ENCODE measurements at places on chromosomes 3 and 15. TPM values are rescaled to one million over a fixed set of nuclear protein-coding genes. Genes with fewer than 3 reads are reported as not detected.

GRCh38 chr15:68542771-68543164 is 36.0 kb upstream of the CORO2B start:
- no peaks in the 10 kb centered on the region for H3K36me3 ChIP-seq
- H3K4me3 ChIP-seq, result no peak overlapping the region
- no peaks in the 10 kb centered on the region for H3K27me3 ChIP-seq
- H3K27ac ChIP-seq, result no peak overlapping the region
- no peaks in the 10 kb centered on the region for H3K4me1 ChIP-seq
- no peak for DNase-seq

- peak within 1 kb of the TSS; percentile 96 for H3K4me3 ChIP-seq
- H3K27me3 ChIP-seq, result no peaks in the 10 kb centered on the region
- peaks cover 4% of the 10 kb centered on the region for H3K36me3 ChIP-seq
- peak; percentile 97 for DNase-seq
- H3K4me1 ChIP-seq, result peaks cover 43% of the 10 kb centered on the region
Measured at GRCh38 chr3:105868742-105869530, at the start of gene CBLB. TSS of gene CBLB (minus strand) at chr3:105869012. CDS start at chr3:105867577, 1,435 bp downstream.

GRCh38 chr3:4322635-4323034 is 19.5 kb downstream of the SETMAR start:
- H3K4me3 ChIP-seq, result no peak overlapping the region
- DNase-seq, result peak; percentile 38
- H3K27me3 ChIP-seq, result no peaks in the 10 kb centered on the region
- H3K27ac ChIP-seq, result no peak overlapping the region
- H3K36me3 ChIP-seq, result no peaks in the 10 kb centered on the region

DNA sequence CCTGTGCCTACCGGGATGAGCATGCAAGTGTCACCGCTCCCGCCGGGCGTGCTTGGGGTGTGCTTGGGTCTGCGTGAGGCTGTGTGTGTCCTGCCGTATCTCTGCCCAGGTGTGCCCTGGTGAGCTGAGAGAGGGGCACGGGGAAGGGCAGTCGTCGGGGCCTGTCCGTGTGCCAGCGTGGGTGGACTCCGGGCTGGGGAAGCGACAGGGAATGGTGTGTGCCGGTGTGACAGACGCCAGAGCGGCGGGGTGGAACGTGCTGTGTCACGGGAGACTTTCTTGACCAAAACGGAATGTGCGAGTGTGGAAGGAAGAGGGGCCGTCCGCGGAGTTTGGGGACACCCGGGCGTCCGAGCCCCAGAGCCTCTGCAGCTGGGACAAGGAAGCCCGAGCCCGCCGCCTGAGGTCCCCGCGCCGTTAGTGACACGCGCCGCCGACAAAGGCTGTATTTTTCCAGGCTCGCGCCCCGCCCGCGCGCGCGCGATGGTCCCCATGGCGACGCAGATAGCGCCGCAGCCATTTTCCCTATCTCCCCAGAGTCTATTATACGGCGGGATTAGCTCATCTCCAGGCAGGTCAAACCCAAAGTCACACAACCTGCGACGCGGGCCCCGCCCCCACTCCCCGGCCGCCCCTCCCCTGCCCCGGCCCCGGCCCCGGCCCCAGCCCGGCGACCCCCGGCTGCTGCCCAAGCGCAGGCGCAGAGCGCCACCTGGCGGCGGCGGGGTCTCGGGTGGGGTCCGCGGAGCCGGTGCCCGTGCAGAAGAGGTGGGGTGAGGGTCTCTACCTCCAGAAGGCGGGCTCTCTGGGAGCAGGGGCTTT is 4.5 kb upstream of the GATA2 start:
- H3K27me3 ChIP-seq, result no peaks in the 10 kb centered on the region
- H3K36me3 ChIP-seq, result no peaks in the 10 kb centered on the region
- DNase-seq, result peak; percentile 62
- H3K4me1 ChIP-seq, result no peaks in the 10 kb centered on the region
- no peak overlapping the region for H3K27ac ChIP-seq

Gene GOLGA6D
- total RNA-seq, result not detected
